ENCODE measurements at places on chromosomes 11 and 22. TPM values are rescaled to one million over a fixed set of nuclear protein-coding genes. Genes with fewer than 3 reads are reported as not detected.

The LRRC4C gene
- total RNA-seq: not detected

The NPTXR gene
- 1.2 TPM for total RNA-seq

The SAA1 gene
- not detected for total RNA-seq

The HSPB2 gene
- not detected for total RNA-seq

The C11orf42 gene
- not detected for total RNA-seq

The SORL1 gene
- total RNA-seq: 207 TPM

The VSIG10L2 gene
- total RNA-seq: not detected

The ABCG4 gene
- not detected for total RNA-seq

The MRGPRX4 gene
- total RNA-seq: not detected

The OMP gene
- total RNA-seq: not detected

The CHRNA10 gene
- total RNA-seq: 3.0 TPM

The LYVE1 gene
- not detected for total RNA-seq

The UBQLN3 gene
- total RNA-seq: not detected

The RTN3 gene
- 72.7 TPM for total RNA-seq

The OR56A5 gene
- not detected for total RNA-seq

The PTPRCAP gene
- 389 TPM for total RNA-seq

The TBRG1 gene
- 47.4 TPM for total RNA-seq

The GAS2 gene
- 0.98 TPM for total RNA-seq

The GNB1L gene
- 5.3 TPM for total RNA-seq

The MPPED2 gene
- total RNA-seq: not detected

The TSSK2 gene
- total RNA-seq: not detected

The GNG3 gene
- total RNA-seq: not detected

The TAF1D gene
- 159 TPM for total RNA-seq

The C11orf86 gene
- total RNA-seq: not detected

The MRGPRE gene
- total RNA-seq: not detected

The HBB gene
- total RNA-seq: not detected

The POU2AF1 gene
- total RNA-seq: 2.4 TPM

The AKIP1 gene
- total RNA-seq: 35.0 TPM

The ADORA2A gene
- 29.0 TPM for total RNA-seq

The YAP1 gene
- not detected for total RNA-seq

The BTG4 gene
- total RNA-seq: not detected

The APBB1 gene
- 61.3 TPM for total RNA-seq

The SPI1 gene
- not detected for total RNA-seq

The TMEM135 gene
- total RNA-seq: 32.9 TPM

The TBX1 gene
- not detected for total RNA-seq

The FAM83F gene
- 0.04 TPM for total RNA-seq

The NRIP3 gene
- 0.62 TPM for total RNA-seq

The FGF4 gene
- total RNA-seq: not detected

The BEST1 gene
- total RNA-seq: not detected

The TEF gene
- total RNA-seq: 3.4 TPM

The MS4A7 gene
- total RNA-seq: not detected

The TMEM223 gene
- 17.9 TPM for total RNA-seq

The OTOG gene
- total RNA-seq: not detected

The ELFN2 gene
- 0.10 TPM for total RNA-seq

The SYT9 gene
- not detected for total RNA-seq

The ACTN3 gene
- total RNA-seq: 0.23 TPM

The PGA3 gene
- total RNA-seq: not detected

The BRSK2 gene
- total RNA-seq: not detected

The TUB gene
- 0.08 TPM for total RNA-seq

The APOBEC3H gene
- total RNA-seq: 46.0 TPM

The CDC42EP1 gene
- not detected for total RNA-seq

The LARGE1 gene
- total RNA-seq: 0.40 TPM

The TMEM109 gene
- total RNA-seq: 114 TPM

The SLC37A4 gene
- total RNA-seq: 19.4 TPM

The APOC3 gene
- total RNA-seq: not detected

The OR4A16 gene
- not detected for total RNA-seq

The OR5M3 gene
- total RNA-seq: not detected

The C1QTNF4 gene
- total RNA-seq: 0.22 TPM
